Hematopoietic multipotent progenitor cell (in vitro differentiated cells): ENCODE measurements at places on chromosomes 1 and 21.

DNA sequence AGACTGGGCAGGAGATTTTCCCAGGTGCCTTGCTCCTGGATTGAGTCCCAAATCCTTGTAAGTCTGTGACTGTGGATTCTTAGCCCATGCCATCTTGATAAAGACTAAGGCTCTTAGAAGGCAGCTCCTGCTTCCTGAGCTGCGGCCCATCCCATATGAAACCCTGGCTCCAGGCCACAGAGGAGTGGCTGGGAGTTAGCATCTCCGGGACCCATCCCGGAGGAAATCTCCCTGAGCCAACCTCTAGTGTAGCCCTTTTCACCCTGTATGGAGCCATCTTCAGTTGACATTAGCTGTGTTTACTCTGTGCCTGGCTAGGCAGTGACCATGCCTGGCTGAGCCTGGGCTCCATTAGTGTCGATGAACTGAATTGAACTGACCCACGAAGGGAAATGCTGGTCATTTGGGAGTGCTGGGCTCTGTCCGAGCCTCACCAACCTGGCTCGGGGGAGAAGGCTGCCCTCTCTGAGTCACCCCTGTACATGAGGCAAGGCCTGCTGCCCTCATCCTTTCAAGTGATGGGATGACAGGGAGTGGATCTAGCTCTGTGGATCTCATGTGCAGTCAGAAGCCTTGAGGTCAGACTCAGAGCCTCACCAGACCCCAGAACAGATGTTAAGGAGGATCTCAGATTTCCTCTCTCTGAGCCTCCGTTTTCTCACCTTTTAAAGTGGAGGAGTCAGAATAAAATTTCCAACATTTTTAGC, 37.5 kb downstream of the LGR6 start:
- no peak for DNase-seq

GRCh38 chr1:61184040-61184713, 101.8 kb downstream of the NFIA start:
- DNase-seq, result peak; percentile 54

- DNase-seq, result no peak
Observed at GRCh38 chr1:213082420-213083111, 31.5 kb downstream of the RPS6KC1 start.

GRCh38 chr1:59671066-59671952, 143.4 kb upstream of the HOOK1 start:
- no peak for DNase-seq

- no peak for DNase-seq
Observed at GRCh38 chr1:212401042-212401441, 13.6 kb downstream of the PACC1 start.

DNA sequence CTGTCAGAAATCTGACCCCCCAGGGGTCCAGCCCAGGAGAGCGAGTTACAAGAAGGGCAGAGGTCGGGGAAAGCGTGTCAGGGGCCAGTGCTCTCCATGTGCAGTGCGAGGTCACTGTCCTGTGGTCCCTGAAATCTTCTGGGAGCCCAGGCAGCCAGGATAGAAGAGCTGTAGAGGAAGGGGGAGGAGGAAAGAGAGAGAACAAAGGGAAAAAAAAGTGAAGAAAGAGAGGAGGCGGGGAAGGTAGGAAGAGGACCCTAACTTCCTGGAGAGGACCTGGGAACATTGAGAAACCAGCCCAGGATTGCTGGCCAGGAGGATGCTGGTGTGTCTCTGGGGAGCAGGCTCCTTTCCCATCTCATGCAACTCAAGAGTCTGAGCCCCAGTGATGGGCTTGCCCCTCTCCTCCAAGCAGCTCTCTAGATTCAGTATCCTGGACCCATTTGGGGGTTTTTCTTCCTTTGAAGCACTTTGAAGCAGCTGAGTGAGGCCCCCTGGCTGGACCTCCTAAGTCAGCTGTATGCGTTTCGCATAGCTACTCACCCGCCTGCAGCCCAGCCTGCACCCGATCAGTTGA, 6.8 kb upstream of the INAVA start:
- no peak for DNase-seq

- no peak for DNase-seq
Observed at GRCh38 chr1:31927661-31927980, 10.5 kb downstream of the PTP4A2 start.

DNA sequence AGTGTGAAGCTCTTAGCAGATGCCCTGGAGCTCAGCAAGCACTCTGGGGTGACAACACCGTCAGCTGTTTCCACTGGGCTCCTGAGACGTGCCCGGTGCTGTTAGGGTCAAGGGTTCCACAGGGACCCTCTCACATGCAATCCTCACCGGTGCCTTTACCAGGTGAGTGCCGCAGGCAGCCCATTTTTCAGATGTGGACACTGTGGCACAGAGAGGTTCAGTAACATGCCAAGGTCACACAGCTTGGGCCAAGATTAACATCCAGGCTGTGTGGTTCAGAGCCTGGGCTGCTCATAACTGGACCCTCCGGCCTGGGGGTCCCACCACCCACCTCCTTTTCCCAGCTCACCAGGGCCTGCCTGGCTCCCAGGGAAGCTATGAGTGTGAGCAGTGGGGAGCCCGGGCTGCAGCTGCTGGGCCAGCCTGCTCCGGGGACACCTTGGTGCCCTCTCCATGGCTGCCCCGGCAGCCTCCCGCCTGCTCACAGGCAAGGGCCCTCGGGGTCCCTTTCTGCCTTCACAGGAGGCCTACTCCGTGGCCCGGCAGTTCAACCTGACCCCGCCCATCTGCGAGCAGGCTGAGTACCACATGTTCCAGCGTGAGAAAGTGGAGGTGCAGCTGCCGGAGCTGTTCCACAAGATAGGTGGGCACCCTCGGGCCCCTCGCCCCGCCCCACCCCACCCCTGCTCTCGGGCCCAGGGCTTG, 49.3 kb downstream of the KCNAB2 start:
- no peak for DNase-seq

DNA sequence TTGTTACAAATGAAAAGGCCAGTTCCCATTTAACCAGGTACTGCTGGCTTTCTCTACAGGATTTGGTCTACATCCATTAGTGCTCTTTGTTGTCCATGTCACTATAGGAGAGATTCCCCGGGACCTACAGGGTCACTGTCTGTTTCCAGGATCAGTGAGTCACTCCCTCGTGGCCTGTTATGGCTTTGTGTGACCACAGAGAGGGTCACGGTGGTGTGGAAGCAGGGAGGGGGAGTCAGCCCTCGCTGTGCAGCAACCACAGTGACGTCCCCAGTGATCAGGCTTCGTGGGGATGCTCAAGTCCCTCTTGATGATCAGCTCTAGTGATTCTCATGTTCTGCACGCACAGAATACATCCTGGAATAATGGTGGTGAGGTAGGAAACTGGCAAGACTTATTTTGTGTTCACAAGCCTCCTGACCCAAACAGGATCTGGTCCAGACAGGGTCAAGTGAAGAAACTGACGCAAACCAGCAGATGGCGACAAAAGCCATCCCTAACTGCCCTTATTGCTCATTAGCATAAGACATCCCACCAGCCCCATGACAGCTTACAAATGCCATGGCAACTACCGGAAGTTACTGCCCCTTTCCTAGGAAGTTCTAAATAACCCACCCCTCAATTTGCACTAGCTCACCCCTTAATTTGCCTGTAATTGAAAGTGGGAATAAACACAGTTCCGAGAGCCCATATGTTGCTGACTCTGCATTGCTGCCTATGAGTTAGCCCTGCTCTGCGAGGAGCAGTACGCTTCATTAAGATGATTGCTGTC, 98.5 kb downstream of the DISC1 start:
- no peak for DNase-seq

DNA sequence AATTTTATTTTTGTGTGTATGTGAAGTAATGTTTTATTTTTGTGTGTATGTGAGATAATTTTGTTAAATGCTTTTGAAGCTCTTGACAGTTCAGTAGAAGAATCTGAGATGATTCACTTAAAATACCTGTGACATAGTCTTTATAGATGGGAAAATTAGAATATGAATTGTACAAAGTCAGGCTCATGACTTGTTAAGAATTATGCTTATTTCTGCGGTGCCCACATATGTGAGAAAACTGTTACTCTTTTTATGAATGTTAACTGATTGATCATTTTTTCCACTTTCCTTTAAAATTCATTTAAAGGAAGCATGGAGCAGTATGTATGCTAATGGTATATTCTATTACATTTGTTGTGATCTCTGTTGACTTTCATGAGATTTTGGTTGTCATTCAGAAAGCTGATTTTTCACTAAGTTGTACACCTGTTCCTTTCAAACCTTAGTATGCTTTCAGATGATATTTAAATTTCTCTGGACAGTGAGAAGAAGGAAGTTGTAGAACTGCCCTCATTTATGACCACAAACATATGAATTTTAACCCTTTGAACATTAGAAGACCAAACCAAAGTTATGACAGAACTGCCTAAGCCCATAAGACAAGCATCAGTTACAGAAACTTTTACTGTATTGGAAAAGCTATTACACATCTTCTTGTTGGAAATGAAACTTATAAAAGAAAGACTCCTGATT, 110.1 kb downstream of the POU2F1 start:
- no peak for DNase-seq

DNA sequence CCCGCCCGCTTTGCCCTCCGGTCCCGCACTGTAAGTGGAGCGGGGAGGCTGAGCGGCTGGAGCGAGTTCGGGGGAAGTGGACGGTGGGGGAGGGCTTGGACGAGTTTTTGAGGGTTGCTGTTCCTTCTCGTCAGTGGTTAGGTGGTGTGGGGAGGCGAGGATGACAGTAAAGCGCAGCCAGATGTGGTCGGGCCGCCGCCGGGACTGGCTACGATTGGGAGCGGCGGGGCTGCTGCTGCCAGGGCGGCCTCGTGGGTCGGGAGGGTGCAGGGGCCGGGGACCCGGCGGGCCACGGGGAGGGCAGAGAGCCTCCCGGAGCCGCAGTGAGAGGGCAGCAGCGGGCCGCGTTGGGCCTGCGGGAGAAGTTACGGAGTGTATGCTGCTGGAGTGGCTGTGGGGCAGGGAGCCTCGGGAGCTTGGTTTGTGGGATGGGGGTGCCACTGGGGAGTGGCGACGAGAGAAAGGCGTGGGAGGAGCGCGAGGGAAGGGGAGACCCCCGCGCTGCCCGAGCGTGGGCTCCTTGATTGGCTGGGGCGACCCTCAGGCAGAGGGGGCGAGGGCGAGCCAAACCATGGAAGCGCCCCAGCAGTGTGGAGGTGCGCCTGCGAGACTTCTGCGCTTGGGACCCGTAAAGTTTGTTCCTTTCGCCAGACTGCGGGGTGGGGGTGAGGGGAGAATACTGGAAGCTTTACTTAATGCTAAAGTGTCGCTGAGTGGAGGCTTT, 2.1 kb downstream of the ADGRL2 start:
- DNase-seq, result no peak

DNA sequence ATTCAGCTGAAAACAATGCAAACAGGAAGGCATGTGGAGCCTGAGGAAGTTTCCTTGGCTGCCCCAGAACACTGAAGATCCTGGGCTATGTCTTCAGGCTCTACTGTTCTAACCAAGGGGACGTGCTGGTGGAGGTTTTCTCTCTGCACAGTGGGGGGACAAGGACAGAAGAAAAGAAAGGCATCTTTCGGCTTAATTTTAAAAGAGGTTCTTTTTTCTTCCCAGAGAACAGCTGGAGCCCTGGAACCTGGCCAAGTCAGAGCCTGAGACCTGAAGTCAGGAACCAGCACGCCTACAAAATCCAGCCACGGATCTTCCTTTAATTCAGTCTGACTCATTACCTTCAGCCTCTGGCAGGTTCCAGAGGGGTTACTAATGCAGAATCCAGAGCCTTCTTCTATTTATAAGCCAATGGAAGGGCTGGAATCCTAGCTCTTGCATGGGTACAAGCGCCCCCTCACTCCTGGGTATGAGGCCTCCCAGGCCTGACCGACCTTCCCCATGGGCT, 19.8 kb downstream of the CTNNBIP1 start:
- no peak for DNase-seq

GRCh38 chr1:116311756-116312680, 61.0 kb upstream of the ATP1A1 start:
- no peak for DNase-seq

- DNase-seq, result no peak
Observed at GRCh38 chr1:145961425-145962156, 2.8 kb downstream of the ANKRD34A start.

DNA sequence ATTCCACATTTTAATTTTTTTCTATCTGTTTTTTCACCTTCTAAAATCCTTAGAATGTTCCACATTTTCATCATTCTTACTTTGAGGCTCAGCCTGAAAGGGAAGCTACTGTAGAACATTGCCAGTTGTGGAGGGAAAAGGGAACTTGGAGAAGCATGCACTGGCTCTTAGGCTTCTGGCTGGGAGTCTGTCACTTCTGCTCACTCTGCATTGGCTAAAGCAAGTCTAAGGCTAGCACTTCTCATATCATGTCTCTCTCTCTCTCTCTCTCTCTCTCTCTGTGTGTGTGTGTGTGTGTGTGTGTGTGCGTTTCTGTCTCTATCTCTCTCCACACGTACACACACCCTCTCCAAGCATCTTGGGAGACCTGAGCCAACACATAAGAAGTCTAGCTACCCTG, 49.6 kb upstream of the ADAR start:
- DNase-seq, result peak; percentile 42

- DNase-seq, result peak; percentile 65
Observed at GRCh38 chr1:172778456-172779455, 119.9 kb downstream of the FASLG start.

- DNase-seq, result no peak
Observed at GRCh38 chr1:244634546-244634945, 18.4 kb upstream of the DESI2 start.

DNA sequence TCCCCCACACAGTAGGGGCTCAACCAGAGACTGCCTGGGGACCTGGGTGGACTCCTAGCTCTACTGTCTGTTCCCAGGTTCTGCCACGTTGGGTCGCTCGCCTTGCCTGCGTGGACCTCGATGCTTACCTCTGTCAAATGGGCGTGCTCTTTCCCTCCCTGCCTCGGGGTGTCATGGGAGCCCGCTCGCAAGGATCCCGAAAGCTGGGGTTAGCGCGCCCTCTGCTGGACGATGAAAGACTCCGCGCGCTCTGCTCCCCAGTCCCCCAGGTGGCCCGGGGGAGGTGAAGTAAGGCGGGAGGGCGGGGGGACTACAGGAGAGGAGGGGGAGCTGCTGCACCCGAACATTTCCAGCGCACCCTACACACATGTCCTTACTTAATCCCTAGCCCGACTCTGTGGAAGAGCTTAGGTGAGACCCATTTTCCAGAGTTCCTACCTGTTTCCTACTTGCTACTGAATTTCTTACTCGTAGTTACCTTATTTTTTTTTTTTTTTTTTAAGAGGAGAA, 2.3 kb upstream of the BSND start:
- DNase-seq, result peak; percentile 92

DNA sequence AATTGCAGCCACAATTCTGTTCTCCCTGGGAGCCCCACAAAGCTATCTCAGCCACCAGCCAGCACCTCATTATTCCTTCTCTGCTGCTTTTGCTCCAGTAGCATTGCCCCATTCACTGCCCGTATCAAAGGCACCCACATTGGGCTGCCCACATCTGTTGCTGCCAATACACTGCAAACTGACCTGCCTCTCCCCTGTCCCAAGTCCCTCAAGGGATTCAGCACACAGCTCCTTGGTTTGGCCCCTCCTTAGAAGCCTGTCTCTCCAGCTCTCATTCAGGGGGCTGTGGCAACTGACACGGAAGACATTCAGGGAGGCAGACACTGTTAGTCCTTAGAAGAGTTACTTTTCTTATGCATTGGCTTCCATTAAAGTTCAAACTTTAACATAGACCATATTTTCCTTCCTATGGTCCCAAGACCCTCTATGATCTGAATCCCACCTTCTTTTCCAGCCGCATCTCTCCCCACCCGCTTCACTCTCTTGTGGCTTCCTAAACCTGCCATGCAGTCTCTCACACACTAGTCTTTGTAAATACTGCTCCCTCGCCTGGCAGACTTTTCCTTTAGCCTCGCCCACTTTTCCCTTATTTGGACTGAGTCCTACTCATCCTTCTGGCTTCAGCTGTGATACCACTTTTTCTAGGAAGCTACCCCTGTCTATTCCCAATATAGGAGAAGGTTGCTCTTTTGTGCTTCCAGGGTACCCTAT, 19.3 kb upstream of the KLHDC8A start:
- DNase-seq, result no peak

- no peak for DNase-seq
Observed at GRCh38 chr1:214700437-214700836, 97.4 kb downstream of the CENPF start.
